CD4-positive, alpha-beta T cell treated with Interleukin-15 for 1 hour (primary cell): ENCODE measurements at places on chromosomes 1 and 21.
A peak's percentile ranks its signal among the peaks of the same experiment; 100 is the strongest.

DNA sequence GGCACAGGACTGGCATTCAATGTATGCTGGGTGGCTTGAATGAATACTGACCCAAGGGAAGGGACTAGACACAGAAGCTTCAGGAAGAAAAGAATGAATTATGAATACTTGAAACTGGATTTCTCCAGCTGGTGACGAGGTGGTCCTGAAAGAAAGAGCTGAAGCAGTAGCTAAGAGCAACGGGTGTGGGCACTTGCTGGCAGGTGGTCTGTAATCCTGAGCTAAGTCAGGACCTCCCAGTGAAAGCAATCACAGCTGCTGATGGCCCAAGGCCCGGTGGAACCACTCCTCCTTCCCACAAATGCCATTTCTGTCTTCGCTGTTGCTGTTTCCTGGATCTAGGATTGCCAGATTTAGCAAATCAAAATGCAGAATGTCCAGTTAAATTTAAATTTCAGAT is 47.0 kb downstream of the NEK2 start:
- no peak for DNase-seq

DNA sequence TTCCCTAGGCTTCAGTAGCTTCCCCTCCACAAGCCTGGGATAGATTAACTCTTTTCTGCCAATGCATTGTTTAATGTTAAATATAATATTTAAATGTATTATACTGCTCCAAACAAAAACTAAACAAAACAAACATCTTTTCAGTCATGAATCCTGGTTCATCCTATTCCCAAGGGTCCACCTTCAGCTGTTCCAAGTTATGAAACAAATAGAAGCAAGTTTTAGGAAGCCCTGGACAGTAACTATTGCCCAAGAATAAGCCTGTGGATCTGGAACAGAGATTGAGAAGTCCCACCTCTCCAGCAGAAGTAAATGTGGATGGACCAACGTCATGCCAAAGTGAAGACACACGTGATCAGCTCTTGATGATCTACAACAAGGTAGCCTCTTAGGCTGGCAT is 408.1 kb downstream of the SETD4 start:
- no peak for DNase-seq

GRCh38 chr1:26833432-26834405 is 7.2 kb downstream of the ZDHHC18 start:
- DNase-seq, result peak; percentile 96

- DNase-seq, result no peak
These were observed 8.2 kb downstream of the RC3H1 start for GRCh38 chr1:174013864-174014418.

DNA sequence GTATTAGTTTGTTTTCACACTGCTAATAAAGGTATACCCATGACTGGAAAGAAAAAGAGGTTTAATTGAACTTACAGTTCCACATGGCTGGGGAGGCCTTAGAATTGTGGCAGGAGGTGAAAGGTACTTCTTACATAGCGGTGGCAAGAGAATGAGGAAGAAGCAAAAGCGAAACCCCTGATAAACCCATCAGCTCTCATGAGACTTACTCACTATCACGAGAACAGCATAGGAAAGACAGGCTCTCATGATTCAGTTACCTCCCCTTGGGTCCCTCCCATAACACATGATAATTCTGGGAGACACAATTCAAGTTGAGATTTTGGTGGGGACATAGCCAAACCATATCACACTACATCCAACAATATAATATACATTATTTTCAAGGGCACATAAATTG is 145.7 kb upstream of the BARHL2 start:
- DNase-seq, result no peak

DNA sequence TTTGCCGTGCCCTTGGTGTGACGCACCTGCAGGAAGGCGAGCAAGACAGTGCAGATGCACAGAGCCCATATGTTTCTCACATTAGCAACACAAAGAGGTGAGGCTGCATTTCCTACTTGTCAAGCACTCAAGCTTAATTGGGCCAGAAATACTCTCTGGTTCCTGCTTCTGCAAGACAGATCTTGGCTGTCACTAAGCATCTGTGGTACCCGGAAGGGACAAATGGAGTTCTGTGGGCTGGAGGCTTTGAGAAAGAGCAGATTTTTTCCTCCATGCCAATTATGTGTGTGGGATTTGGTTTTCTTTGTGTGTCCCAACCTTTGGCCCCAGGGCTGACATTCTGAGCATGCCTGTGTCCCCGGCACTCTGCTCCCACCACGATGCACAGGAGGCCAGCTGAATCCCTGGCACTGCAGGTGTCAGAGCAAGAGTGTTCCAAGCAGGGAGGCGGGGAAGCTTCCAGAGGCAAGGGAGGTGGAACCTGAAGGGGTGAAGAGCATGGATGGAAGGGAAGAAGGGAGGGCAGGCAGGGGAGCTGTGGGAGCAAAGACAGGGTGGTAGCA is 52.0 kb upstream of the STUM start:
- no peak for DNase-seq

GRCh38 chr1:107865627-107866026 is 99.4 kb downstream of the VAV3 start:
- DNase-seq, result no peak

- no peak for DNase-seq
These were observed 11.9 kb upstream of the PDE9A start for GRCh38 chr21:42641311-42642218.

GRCh38 chr1:6348511-6349191 is 44.9 kb downstream of the ACOT7 start:
- DNase-seq, result peak; percentile 55

DNA sequence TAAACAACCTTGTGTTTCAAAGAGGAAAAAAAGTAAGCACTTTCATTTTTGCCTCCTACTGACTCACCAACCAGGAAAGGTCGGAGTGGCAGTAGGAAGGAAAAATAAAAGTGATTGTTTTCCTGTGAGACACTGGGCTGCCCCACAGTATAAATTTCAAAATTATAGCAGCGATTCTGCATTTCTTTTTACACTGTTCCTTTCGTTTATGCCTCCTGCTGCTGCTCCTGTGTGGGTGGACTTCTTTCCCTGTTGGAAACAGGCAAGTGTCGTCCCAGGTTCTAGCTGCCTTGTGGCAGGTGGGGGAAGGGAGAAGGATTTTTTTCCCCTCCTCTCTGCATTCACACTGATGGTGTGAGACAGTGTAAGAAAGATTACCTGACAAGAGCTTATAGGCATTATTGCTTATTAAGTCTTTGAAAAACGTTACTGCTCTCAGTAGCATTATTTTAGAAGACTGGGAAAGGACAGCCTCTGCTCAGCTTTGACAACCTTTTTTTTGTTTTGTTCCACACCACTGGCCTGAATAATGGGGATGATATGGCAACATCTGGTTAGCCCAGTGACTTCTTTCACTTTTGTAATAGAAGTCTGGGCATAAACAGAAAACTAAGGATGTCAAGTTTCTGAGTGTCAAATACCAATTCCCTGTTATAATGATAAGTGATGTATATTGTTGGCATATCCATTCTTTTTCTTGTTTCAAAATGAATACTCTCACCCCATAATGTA is 77.9 kb downstream of the NEK7 start:
- DNase-seq, result no peak

DNA sequence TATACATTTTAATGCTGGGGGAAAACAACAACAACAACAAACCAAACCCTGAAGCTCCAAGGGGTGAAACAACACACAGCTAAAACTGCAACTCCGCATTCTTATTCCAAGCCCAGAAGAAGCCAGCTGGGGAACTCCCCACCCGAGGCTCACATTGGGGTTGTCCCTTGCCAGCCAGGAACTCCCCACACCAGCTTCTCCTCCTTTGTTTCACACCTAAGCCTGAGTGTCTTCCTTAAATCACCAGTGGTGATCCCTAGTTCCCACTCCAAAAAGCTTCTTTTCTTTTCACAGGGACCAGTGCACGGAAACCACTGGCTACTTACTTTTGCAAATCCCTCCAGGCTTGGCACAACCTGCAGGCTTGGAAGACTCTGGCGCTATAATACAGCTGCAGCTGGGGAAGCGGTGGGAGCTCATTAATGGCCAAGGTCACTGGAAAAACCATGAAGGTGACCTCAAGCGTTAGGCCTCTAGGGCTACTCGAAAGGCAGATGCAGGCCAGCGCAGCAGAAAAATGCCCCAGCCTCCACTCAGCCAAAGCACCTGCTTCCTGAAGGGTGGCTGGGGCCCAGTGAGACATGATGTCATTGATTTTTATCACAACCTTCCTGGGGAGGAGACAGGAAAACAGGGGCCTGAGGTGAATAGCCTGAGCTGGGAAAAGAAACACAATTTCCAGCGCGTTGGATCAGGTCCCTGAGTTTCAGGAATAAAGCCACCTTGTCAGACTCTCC is 40.1 kb downstream of the TLR5 start:
- DNase-seq, result no peak
